T-helper 9 cell (primary cell): ENCODE measurements at places on chromosomes 2 and 18.

DNA sequence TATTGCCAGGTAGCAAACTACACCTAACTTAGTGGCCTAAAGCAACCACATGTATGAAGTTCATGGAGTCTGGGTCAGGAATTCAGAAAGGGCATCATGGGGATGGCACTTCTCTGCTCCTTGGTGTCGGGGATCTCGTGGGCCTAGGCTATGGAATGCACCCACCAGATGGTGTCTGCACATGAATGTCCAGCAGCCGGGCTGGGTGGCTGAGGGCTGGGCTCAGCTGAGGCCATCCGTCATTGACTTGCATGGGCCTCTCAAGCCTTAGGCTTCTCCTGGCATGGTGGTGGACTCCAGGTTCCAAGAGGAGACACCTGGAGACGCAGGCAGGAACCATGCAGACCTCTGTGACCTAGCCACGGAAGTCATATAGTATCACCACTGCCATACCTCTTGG is 26.0 kb upstream of the RPL31 start:
- DNase-seq = no peak

- DNase-seq = no peak
Measured at GRCh38 chr2:10901160-10901939, 10.4 kb upstream of the KCNF1 start.

DNA sequence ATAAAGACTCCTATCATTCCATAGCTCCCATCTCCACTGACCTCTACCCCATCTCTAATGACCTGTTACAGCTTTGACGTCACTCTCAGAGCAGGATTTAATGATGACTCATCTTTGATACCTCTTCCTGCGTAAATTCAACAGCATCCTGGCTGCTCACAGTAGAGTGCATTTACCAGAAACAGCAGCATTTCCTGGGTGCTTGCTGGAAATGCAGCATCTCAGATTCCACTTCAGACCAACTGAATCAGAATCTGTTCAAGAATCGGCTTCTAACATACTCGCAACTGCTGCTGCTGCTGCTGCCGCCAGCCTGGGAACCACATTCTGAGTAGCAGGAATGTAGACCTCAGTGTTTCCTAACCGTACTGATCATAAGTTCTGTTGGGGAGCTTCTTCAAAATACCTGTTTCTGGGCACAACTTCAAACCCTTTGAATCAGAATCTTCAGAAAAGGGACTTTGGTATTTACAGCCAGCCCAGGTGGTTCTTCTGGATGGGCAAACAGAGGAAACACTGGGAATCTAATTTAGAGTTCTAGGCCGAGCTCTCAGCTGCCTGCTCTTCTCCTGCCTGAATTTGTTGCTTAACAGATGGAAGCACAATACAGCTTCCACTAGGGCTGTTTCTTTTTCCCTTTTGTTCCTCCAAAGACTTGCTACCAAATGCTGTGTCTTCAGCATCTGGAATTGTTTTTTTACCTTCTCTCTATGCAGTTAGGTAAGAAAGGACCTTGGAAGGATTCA is 241.4 kb downstream of the NCKAP5 start:
- DNase-seq = no peak

DNA sequence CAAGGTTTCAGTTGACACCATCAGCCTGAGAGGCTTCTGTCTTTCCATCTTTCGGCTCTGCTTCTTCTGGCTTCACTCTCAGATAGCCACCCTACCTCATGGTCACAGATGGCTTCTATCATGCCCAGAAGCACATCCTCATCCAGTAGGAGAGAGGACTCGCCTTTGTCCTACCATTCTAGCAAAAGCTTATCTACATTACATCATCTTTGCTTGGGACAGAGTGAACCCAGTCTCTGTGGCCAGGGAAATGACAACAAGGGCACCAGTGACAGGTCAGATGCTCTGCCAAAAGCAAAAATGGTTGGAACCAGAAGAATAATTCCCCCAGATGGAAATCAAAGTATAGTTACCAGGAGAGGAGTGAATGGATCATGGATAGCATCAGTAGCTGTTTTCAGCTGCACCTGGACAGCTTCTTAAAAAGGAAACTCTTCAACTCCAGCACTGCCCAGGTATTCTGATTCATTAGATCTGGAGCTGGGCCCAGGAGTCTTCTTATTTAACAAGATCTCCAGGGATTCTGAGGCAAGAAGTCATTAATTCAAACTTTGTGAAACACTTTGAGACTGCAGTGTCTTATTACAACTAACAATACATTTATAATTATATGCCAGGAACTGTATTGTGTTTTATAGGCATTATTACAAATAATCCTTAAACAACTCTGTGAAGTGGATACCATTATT is 257.7 kb upstream of the UBE2E3 start:
- DNase-seq = no peak

DNA sequence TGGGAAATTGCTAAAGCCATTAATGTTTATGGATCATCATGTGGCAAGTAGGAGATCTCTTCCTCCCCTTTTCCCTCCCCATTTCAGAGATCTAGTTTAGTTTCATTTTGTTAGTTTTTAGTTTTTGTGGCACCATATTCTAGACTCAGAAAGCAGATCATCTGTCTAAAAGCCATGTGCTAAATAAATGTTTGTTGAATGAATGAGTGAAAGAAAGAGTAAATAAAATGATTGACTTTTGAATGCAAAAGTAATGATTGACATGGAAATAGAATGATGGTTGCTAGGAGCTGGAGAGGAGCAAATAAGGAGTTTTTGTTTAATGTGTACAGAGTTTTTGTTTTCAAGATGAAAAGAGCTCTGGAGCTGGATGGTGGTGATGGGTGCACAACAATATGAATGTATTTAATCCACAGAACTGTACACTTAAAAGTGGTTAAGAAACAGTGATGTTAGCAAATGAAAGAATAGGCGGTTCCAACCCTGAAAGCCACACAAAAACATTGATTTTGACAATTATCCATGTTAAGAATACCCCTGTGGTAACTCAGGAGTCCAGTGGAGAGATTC is 23.6 kb downstream of the TMEM178A start:
- no peak for DNase-seq

DNA sequence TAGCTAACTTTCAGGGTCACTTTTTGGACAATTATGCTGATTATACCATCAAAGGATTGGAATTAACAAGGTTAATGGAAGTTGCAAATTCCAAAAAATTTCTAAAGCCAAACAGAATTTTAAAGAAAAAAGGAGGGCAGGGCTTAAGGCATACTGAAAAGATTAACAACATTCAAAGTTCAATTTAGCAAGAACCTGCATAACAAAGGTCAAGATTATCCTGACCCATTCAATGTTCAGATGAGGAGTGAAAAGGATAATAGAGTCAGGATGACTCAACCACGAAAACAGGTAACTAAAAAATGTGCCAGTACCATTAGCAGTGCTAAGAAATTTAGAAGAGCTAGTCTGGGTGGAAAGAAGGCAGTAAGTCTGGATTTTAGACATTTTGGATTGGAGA is 139.8 kb upstream of the HNMT start:
- DNase-seq = no peak

- no peak for DNase-seq
Measured at GRCh38 chr2:172639823-172640222, 83.9 kb downstream of the PDK1 start.

DNA sequence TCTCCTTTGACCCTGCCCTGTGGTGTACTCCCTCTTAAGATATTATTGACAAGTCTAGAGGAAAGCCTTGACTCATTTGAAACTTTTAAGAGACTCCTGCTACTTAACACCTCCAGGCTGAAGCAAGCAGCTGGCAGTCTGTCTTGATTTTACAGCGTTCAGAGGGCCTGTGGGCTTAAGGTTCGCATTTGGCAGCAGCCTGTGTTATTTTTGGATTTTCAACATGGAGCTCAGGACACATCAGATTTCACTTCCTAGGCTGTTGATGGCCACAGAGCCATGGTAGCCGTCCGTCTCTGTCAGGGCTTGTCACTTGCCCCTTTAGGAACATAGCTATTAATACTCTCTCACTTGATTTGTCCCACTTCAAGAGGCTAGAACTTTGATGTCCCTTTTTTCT is 73.6 kb downstream of the VWA3B start:
- no peak for DNase-seq

- no peak for DNase-seq
Measured at GRCh38 chr2:162113776-162114168, 38.3 kb downstream of the GCG start.

- DNase-seq = no peak
Measured at GRCh38 chr2:28490558-28490957, 5.3 kb upstream of the PLB1 start.

GRCh38 chr2:109516445-109517117 is 97.2 kb downstream of the SEPTIN10 start:
- no peak for DNase-seq

- no peak for DNase-seq
Measured at GRCh38 chr2:181241366-181241765, 215.8 kb upstream of the ITGA4 start.

DNA sequence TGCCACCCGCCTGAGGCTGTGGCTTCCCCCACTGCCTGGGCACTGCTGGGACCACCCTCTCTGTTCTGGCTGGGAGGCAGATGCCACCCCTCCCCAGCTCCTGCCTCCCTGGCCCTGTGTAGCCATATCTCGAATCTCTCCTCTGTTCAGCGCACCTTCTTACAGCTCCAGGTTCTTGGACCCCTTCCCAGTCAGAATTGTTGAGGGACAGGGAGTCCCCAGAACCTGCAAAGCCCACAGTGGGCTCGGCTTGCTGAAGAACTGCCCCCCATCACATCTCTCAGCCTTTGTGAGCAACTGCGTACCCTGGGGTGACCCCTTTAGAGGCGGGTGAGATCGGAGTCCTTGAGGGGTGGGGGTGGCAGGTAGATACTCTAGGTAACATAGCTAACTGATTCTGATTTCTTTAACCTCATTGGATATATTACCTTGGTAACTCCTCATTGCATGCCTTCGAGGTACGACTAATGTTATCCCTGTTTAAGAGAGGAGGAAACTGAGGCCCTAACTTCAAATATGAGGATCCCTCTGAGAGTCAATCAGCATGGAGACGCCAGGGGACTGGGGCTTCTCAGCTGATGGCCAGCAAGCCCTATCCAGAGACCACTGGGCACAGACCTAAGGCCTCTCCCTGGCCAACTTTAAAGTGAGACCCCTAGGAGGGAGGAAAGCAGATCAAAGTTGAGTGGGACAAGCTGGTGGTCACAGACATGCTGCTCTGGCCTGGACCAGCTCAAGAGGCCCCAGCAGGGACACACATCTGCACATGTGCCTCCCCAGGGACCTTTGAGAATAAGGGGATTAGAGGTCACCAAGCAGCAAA is 101.3 kb downstream of the CAPN13 start:
- no peak for DNase-seq

- no peak for DNase-seq
Measured at GRCh38 chr18:58046794-58047555, 2.9 kb downstream of the NEDD4L start.

GRCh38 chr18:49994410-49994809 is 181.1 kb upstream of the ACAA2 start:
- DNase-seq = no peak

GRCh38 chr2:202545523-202545922 is 89.2 kb upstream of the FAM117B start:
- no peak for DNase-seq

DNA sequence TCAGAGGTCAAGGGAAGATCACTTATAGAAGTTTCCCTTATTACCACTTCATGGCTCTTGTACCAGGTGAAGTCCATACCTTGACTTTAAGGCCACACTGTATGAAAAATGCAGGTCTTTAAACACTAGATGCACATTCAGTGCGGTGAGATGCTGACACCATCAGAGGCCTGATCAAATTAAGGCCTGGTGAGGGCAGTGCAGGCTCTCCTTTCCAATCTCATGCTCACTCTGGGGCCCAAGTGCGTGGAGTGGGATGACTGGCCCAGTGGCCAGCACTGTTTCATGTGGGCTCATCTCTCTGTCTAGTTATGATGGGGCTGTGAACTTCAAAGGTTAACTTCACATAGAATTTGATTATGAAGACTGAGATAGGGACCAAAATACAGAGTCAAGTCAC is 281.1 kb downstream of the SLC4A3 start:
- DNase-seq = no peak

DNA sequence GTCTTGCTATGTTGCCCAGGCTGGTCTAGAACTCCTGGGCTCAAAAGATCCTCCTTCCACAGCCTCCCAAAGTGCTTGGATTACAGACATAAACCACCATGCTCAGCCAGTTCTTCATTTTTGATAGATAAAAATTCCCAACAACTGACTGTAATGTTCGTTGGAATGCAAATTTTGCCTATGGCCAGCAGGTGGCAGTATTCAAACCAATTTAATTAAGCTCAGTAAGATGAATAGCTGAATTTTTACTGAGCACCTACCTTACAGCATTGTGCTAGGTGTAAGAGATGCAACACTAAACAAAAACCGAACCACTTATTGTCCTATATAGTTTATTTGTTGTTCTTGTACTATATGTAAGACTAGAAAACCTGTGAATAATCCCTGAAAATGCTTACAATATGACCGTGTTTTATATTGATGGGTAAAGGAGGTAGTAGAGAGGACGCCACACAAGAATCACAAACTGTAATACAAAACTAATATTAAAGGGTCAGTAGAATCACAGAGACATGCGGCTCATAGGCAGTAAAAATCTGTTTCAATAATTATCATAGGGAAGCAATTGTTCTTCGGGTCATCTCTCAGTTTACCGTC is 8.2 kb upstream of the TMEM182 start:
- DNase-seq = no peak

DNA sequence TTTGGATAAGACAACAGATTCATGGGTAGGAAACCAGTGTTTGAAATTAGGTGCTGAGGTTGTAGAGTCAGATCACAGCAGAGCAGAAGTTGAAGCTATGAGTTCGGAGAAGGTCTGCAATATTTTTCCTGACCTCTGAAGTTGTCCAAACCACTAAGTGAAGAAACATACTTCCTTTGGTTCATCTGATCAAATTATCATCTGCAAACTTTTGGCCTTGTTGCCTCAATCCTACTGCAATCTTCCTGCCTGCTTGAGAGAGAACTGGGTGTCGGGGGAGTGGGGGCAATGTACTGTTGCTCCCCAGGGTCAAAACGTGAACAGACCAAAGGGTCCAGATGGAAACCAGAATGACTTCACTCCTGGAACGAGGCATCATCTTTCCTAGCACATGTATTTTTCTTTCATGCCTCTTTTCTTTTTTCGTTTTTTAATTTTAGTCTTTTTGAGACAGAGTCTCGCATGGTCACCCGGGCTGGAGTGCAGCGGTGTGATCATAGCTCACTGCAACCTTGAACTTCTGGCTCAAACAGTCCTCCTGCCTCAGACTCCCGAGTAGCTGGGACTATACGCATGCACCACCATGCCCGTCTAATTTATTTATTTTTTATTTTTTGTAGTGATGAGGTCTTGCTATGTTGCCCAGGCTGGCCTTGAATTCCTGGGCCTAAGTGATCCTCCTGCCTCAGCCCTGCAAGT is 42.7 kb downstream of the RAB31 start:
- DNase-seq = no peak

DNA sequence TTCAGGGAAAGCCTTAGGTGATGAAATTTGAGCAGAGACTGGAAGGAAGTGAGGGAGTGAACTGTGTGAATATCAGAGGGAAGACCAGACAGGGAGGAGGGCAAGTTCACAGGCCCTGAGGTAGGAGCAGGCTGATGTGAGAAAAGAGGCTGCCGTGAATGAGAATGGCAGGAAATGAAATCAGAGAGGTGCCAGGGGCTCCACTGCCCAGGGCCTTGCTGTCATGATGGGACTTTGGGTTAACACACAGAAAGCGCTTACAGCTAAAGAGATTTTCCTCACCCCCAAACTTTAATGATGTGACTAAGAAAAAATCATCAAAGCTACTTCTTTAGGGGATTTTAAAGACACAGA is 53.8 kb downstream of the MARCHF4 start:
- DNase-seq = no peak

GRCh38 chr2:237653776-237654558 is 26.6 kb downstream of the LRRFIP1 start:
- DNase-seq = no peak
